ENCODE measurements at places on chromosomes 3 and 15.
A peak's percentile ranks its signal among the peaks of the same experiment; 100 is the strongest.

DNA sequence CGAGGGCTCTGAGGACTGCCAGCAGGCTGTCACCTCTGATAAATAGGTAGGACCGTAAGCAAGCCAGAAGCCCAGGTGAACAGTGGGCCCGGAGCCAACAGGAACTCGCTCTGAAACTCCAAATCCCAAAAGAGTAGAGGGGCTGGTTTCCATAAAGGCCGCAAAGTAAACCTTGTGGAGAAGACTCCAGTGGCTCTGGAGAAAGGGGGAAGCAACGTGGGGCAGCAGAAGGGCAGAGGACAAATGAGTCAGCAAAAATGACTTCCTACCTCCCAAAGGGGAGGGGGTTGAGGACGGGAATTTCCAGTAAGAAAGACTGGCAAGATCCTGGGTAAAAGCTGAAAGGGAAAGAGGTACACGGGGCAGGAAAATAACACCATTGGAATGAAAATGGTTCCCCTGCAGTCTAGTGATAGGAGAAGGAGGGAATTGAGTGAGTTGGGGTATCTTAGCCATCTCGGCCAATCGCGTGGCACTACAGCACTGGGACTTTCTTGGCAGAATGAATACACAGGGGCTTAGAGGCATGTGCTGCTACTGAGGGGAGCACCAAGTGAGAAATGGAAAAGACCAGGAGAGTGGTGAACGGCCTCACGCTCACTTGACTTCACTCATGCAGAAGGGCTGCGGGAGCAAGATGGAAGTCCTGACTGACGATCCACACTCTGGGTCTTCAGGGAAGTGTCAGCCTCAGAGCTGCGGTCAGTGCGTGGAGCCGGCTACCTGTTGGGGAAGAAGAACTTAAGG lies 33.2 kb downstream of the BMF start:
- peak; percentile 77 for DNase-seq

DNA sequence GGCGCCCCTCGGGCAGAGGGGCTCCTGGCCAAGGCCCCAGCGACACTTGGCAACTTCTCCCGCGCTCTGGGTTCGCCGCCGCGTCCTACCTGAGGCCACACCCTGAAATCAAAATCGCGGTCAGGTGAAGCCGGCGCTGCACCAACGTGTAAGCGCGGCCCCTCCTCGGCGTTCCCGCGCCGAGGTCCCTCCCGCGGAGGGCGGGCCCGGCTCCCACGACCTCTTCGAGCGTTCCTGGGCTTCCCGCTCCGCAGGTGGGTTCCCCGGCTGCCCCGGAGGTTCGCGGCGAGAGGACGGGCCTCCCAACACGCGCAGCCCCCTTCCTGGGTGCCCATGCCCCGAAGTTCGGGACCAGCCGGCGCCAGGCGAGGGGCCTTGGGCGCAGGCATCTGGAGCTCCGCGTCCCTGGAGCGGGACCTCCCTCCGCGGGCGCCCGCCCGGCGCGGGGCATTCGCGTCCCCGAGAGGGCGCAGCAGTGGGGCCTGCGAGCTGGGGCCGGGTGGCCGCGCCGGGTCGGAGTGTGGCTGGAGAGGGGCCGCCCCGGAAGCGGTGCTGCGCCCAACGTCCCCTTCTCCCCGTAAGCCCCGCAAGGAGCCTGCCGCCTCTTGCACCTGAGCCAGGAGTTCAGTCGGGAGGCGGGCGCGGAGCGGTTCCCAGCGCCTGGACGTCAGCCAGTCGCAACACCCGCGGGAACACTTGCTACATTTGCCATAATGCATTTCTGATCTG lies 13.7 kb downstream of the PAK6 start:
- peak; percentile 88 for DNase-seq

DNA sequence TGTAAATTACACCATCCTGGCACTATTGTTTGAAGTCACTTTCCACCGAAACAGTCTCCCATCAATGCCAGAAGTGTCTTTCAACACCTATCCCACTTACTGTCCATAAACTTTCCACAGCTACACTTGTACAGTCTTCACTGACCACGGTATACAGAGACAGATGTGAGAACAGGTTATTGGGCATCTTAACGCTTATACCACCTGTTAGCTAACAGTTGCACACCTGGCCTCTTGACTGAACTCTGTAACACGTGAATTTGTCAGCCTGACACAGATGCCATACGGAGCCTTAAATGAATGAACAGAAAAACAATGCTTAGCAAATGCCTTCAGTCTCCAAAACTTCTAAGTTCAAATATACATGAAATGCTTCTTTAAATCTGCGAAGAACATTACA lies 440.5 kb downstream of the SHQ1 start:
- DNase-seq: peak; percentile 16

- DNase-seq: no peak
Measured at GRCh38 chr15:92724144-92724543, 68.6 kb upstream of the FAM174B start.

DNA sequence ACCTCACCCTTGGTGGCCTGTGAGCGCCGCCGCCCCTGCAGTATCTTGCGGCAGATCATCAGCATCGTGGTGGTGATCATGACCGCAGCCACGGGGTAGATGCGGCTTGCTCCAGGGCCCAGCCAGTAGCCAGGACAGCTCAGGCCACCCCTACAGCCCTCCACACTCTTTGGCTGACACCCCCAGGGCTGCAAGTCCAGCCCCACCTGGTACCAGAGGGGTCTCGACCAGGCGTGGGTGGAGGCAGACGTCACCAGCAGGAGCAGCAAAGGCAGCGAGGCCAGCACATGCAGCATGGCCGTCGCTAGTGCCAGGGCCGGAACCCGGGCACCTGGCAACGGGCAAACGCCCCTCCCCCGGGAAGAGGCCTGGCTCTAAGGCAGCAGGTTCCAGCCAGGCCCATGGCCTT lies at the start of gene TMEM89:
Gene TMEM89, minus strand, starts transcription at position 309 of the 409 bp plus-strand sequence. Its CDS starts 13 bp downstream, at position 296.
- DNase-seq: no peak

- no peak for DNase-seq
Measured at GRCh38 chr15:83533410-83533962, 86.3 kb downstream of the SH3GL3 start.

GRCh38 chr3:148079370-148079769 lies 618.3 kb upstream of the AGTR1 start:
- peak; percentile 9 for DNase-seq

DNA sequence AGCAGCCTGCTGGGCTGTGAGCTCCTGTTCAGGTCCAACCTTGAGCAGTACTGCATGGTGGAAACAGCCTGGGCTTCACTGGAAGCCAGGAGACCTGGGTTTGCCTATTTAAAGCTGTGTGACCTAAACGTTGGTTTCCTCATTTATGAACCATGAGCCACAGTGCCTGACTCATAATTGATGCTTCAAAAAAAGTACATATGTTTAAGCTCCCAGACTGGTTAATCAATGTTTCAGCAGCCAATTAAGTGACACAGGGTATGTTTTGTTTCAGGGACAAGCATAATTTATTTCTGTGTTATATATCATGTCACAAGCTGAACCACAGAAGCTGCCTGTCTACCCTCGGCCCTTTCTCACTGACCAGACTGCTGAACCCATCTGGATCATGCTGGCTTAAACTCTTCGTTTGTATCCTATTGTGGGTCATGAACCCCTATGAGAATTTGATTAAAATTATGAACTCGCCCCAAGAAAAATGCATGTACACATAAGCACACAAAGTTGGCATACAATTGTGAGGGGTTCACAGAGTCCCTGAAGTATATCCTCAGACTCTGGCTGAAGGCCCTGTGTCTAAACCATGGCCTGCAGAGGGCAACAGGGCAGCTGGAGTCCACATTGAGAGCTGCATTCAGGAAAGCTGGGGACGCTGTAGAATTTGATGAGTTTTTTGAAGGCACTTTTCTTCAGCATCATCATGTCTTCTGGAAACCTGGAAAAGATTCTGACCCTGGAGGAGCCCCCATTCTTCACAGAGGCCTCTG lies 23.7 kb downstream of the HDC start:
- DNase-seq: no peak

- DNase-seq: peak; percentile 31
Measured at GRCh38 chr3:187112934-187113793, 26.1 kb downstream of the RPL39L start.

DNA sequence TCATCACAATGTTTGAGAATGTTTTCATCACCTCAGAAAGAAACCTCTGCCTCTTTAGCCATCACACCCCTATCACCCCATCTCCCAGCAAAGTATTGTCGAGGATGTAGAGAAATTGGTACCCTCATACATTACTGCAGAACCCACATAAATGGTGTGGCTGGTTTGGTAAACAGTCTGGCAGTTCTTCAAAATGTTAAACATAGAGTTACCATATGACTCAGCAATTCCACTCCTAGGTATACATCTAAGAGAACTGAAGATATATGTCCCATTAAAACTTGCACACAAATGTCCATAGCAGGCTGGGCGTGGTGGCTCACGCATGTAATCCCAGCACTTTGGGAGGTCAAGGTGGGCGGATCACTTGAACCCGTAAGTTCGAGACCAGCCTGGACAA lies 8.7 kb upstream of the ETFA start:
- no peak for DNase-seq

DNA sequence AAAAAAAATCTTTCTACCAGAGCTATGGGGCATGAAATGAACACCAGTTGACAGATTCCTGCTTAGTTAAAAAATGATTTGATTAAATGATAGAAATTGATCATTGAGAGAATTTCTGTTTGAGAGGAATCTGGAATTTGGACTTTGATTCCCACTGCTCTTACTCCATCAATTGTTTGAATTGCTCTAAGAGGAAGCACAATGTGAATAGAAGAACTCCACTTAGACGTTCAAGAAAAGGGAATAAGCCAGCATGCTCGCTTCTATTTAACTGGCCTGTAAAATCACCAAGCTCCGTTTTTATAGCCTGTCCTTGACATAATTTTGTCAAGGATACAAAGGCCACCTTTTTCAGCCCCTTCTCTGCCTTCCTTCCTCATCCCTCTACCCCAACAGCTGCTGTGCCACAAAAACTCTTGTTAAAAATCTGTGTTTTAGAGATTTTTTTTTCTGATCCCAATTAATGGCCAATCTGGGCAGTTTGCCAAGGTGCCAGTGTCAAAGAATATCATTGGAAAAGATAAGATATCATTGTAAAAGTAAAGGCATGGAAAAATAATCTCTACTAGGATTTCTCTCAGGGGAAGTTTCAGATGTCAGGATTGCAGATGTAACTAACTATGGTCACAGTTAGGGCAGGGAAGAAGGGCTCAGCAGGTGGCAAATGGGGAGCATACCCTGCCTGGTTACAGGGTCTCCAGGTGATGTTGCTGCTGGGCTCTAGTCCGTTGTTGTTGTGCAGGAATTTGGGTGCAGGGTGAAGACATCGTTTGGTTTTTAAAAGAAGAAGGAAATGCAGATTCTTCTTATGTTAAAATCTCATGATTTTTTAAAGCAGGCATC lies 301.8 kb upstream of the PDZRN3 start:
- DNase-seq: no peak

GRCh38 chr3:131995891-131996290 lies 38.9 kb downstream of the CPNE4 start:
- no peak for DNase-seq

DNA sequence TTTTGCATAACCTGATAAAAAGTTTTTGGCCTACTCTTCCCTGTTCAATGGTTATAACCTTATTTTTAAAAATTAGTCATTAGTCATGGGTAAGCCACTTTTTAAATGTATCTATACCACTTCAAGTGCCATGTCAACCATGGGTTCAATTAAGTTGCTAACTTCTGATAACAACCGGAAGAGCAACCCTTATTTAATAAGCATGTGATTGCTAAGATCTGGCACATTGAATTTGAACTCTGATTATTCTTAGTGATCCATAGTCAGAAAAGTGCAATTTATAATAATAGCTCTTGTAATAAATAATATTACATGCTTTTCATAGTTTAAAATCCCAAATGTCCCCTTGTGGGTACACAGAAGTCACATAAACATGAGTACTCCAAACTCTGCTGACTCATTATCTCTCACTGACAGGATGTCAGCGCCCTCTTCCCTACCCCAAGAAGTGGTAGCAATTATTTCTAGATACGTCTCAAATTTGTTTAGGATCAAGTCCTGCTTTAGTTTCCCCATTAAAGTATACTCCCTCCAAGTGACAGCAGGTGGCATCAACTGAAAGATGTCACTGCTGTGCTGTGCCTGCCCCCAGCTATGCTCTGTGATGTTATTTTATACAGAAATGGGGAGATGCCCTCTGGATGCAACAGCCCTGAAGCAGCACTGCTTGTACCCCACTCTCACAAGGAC lies 18.6 kb downstream of the SAMD7 start:
- peak; percentile 14 for DNase-seq

DNA sequence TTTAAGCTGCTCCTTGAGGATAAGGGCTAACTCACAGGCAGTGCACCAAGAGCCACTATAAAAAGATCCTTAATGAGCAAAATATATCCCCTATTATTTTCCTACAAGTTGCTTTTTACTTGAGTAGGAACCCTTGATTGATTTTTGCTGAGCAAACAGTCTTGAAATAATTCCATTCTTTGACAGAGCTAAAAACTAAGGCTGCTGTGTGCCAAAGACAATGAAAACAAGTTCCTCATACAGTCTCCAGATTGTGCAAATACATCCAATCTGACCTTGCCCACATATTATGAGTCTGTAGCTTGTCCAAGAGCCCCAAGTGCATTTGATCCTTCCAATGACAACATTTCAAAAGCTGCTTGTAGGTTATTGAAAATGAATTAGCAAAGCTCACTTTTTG lies 15.0 kb downstream of the PRKAR2A start:
- DNase-seq: no peak

DNA sequence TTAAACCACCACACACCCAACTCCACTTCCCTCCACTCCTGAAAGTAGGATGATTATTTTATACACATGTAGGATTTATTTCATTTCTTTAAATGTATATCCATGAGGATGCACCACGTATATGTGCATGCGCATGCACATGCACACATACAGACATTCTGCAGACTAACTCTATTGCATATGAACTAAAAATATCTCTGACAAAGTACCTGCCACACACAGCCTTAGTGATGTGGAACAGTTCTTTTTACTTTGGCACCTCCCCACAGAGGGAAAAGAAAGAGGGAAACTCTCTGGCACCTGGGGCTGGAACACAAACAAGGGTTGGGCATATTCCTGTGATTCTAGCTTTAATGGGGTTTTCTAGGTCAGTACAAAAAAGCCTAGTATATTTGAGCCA lies 138.2 kb downstream of the CLASP2 start:
- DNase-seq: no peak

DNA sequence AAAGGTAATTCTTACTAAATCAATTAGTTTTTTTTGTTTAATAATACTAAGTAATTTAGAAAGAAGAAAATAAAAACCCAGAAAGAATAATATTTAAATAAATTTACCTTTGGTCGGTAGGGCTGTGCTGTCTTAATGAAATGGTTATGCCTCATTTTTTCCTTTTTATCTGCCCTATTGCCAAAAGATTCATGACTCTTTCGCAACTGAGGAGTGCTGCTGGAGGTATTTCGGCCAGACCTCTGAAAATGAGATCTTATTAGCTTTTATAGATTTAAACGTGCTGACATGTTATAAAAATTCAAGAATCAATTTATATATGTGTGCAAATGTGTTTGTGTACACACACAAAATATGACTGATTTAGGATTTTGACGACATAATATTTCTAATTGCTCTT lies 67.1 kb upstream of the USP50 start:
- no peak for DNase-seq

DNA sequence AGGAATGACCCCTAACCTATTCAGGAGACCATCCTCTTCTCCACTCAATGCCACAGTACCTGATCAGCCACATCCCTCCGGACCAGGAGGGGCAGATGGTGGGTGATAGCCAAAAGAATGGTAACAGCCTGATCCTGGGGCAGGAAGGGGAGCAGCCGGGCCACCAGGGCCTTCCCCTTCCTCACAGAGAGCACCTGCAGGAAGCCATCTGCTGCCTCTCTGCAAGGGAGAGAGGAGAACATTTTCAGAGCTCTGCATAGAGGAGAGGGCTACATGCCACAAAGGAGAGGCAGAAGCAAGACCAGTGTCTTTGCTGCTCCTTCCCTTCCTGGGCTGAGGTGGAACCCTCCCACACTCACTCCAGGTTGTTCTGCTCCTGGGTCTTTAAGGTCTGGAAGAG lies 5.5 kb upstream of the SPG11 start:
- DNase-seq: no peak

Measured in stomach (tissue), 19 donors.